Stimulated activated CD4-positive, alpha-beta T cell treated with anti-CD3 and anti-CD28 coated beads, Interleukin-2, amount 100 ng/mL, for 4 hours (primary cell): ENCODE measurements at places on chromosomes 1 and 21.

GRCh38 chr1:1754051-1754815 is 24.0 kb downstream of the NADK start:
- DNase-seq = no peak

- no peak for DNase-seq
Observed at GRCh38 chr1:81232420-81232819, 568.3 kb upstream of the ADGRL2 start.

DNA sequence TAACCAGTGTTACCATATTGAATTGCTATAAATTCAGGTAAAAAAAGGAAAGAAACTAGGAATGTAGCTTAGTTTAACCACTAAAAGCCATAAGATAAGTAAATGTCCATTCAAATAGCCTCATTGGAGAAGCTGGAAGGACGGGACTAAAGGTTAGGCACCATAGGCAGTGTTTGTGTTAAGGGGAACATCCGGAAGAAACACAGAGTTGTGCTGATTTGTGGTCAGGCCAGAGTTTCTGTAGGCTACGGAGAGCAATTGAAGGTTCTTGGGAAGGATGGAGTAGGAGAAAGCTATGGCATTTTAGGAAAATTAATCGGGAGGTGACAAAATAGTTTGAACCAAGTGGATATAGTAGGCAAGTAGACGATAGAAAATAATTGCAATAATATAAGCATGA is 1.3 kb upstream of the KCNJ10 start:
- no peak for DNase-seq

GRCh38 chr1:203017692-203018091 is 8.6 kb upstream of the PPFIA4 start:
- no peak for DNase-seq

DNA sequence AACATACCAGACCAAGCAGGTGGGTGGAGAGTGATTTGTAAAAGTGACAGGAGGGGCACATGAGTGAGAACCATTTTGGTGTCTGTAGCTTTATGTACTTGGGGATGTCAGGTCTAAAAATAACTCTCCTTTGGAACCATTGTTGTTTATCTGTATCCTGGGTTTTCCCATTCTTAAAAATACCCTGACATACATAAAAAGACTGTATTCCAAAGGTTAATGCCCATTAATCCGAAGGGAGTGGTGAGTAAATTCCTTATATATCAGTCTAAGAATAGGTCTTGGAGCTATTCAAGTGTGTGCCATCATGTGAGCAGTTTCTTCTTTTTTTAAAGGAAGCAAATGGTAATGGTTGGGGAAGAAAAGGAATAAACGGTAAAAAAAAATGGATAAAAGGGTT is 117.5 kb downstream of the TGFB2 start:
- DNase-seq = no peak

DNA sequence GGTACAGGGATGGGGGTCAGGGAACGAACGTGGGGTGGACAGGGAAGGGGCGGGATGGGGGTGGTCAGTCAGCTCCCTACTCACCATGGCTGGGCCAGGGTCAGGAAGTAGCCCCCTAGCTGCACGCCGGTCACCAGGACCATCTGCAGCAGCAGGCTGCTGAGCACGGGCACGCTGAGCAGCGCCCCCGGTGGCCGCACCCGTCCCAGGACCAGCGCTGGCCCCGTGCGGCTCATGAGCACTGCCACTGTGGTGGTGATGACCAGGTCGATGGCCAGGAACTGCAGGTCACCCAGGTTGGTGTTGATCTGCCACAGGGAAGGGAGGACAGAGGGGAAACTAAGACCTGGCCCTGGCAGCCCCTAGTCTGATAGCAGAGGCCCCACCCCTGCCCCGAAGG is 6.5 kb upstream of the MFAP2 start:
- no peak for DNase-seq

DNA sequence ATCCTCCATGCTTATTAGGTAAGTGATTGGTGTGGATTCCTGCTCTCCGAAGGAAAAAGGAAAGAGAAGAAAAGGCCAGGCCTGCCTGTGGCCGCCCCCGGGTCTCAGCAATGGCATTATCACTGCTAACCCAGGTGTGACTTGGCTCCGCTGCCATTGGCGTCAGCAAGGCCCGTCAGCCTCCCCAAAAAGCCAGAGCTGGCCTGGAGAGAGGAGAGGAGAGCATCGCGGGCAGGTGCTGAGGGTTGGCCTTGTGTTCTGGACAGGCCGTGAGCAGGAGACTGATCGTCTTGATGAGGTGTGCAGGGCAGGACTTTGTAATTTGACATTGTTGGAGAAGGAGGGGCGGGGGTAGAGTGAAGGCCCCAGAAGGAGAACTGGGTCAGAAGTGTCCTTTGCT is 186.4 kb downstream of the CAMTA1 start:
- DNase-seq = no peak

GRCh38 chr1:247177755-247178154 is 5.9 kb upstream of the ZNF124 start:
- DNase-seq = no peak

GRCh38 chr1:3673381-3674099 is 21.2 kb downstream of the TP73 start:
- no peak for DNase-seq

GRCh38 chr1:40530735-40531380 is 579 bp upstream of the ZNF684 start:
- DNase-seq = no peak

DNA sequence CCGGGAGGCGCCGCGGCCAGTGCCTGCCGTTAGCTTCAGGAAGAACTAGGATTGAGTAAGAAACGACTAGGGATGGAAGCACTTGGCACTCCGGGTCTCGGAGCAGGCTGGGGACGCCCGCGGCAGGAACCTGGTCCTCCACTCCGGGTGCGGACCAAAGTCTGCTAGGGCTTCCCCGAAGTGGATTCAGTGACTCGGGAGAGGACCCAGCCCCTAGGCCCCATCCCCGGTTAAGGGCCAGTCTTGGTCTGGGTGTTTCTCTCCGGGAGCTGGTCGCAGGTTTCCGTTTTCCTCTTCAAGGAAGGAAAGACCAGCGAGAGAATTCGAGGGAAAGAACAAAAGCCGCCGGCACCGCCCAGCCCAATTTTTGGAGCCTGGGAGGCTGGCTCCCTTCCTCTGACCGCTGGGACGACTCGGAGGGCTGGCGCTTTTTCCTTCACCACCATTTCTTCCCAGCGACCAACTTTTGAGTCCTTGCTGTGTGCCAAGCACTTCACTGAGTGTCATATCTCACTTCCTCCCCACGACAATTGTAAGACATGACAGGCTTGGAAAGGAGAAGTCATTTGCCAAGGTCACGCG is 16.8 kb upstream of the STMN1 start:
- no peak for DNase-seq

GRCh38 chr1:27548136-27548853 is 55.6 kb downstream of the AHDC1 start:
- DNase-seq = no peak

DNA sequence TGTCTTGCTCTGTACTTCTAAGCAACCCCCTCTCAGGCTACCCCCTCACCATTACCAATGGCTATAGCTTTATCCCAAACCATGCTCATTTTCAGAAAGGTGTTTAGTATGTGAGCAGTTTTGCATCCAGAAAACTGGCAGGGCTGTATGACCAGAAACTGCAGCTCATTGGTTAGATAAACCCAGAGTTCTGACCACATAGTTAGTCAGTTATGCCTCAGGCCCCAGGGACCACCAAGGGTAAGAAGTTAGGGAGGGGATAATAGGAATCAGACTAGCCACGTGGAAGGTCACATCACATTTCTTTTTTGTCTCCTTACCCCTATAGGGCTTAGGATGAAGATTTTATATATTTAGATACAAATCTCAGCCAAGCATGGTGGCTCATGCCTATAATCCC is 1.2 kb downstream of the ITGA10 start:
- DNase-seq = no peak

GRCh38 chr1:231107600-231108326 is 54.1 kb upstream of the TRIM67 start:
- DNase-seq = no peak

- DNase-seq = no peak
Observed at GRCh38 chr1:73593364-73593763, 604.6 kb downstream of the LRRIQ3 start.

DNA sequence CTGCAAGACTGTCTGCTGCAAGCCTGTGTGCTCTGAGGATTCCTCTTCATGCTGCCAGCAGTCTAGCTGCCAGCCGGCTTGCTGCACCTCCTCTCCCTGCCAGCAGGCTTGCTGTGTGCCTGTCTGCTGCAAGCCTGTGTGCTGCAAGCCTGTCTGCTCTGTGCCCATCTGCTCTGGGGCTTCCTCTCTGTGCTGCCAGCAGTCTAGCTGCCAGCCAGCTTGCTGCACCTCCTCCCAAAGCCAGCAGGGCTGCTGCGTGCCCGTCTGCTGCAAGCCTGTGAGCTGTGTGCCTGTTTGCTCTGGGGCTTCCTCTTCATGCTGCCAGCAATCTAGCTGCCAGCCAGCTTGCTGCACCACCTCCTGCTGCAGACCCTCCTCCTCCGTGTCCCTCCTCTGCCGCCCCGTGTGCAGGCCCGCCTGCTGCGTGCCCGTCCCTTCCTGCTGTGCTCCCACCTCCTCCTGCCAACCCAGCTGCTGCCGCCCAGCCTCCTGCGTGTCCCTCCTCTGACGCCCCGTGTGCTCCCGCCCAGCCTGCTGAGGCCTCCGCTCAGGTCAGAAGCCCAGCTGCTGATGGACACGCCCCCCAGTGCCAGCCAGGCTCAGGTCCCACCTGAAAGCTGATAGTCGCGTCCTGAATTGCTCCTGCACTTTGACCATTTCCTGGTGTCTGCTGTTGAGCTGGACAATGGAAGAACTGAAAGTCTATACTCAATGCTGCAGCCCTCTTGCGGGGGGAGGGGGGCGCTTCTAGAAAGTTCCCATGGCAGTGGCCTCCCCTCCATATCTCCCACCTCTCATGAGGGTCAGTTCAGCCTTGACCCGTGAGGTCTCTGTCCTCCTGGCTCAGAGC is 1.2 kb downstream of the KRTAP10-4 start:
- no peak for DNase-seq
